Thymus (tissue), 14 donors: ENCODE measurements at places on chromosomes 5 and 9. TPM values are rescaled to one million over a fixed set of nuclear protein-coding genes. Genes with fewer than 3 reads are reported as not detected.

TMC1 gene
- 0.59 TPM for polyA plus RNA-seq

FCN2 gene
- 0.75 TPM for polyA plus RNA-seq

PCDHB10 gene
- polyA plus RNA-seq: 0.23 TPM

C9 gene
- polyA plus RNA-seq: 0.05 TPM

LCN15 gene
- 0.43 TPM for polyA plus RNA-seq

FAM200C gene
- 5.5 TPM for polyA plus RNA-seq

TRIP13 gene
- 2.1 TPM for polyA plus RNA-seq

WDR31 gene
- 1.3 TPM for polyA plus RNA-seq

LIX1 gene
- 0.09 TPM for polyA plus RNA-seq

ZFP37 gene
- polyA plus RNA-seq: 2.4 TPM

CDH18 gene
- polyA plus RNA-seq: 0.05 TPM

PRSS3 gene
- 2.6 TPM for polyA plus RNA-seq
